ENCODE measurements at places on chromosomes 7 and 10.

DNA sequence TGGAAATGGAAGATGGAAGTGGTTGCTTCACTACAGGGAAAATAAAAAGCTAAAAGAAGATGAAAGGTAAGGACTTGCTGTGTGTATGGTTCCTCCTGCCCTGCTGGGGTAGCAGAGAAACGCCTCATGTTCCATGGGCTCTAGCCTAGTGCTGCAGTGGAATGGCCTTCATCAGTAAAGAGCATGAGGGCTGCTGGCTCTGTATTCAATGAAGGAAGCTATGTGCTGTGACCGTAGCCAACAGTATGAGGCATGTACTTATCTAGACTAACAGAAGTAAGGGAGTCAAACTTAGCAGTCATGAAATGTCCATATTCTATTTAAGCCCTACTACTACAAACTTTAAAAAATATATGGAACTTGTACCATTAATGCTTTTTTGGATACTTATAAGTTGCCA is 54.3 kb downstream of the GDI2 start:
- no peak for DNase-seq

DNA sequence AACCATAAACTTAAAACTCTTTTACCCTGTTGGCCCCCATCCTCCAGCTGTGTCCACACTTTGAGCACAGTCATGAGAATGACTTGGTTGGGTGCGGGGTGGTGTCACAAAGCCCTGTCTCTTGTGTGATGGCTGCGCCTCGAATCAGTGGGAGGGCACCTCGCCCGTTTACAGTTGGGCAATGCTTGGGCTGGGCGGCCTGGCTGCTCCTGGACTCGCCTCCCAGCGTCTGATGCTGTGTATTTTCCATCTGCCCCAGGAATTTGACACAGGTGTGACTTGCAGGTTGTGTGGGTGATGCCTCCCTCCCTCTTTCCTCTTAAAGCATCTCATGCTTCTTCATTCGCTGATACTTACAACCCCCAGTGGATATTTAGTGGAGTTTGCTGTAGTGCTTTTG is 33.7 kb downstream of the CHST12 start:
- no peak for DNase-seq

DNA sequence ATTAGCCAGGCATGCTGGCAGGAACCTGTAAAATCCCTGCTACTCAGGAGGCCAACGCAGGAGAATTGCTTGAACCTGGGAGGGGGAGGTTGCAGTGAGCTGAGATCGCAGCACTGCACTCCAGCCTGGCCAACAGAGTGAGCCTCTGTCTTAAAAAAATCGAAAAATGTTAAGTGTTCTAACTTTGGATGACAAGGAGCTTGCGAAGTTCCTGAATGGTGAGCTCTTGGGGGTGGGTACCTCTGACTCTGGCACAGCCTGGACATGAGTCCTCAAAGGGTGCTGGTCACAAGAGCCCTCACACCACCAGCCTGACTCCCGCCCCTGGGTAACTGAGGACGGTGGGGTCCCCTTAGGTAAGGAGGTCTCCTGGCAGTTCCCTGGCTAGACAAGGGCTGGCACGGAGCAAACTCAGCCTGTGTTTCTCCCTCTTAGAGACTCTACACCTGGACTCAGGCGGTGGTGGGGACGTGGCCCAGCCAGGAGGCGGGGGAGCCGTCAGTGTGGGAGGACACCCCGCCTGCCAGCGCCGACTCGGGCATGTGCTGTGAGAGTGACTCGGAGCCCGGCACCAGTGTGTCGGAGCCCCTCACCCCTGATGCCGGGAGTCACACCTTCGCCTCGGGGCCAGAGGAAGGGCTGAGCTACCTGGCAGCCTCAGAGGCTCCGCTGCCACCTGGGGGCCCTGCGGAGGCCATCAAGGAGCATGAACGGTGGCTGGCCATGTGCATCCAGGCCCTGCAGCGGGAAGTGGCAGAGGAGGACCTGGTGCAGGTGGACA is 24.1 kb downstream of the AMZ1 start:
- DNase-seq, result no peak

DNA sequence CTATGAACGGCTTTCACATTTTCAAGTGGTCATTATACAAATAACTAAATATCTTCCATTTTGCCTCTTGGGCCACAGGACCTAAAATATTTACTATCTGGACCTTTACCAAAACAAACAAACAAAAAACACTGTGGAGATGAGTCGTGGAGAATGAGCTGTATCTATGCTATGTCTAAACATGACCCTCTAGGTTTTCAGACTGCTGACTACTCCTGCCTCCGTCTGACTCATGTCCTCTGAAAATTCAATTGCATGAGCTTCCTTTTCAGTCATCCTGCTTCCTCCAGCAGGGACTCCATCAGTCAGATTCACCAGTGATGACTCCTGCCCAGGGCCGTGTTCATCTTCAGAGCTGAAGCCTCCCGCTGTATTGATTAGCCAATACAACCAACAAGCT is 96.8 kb downstream of the COL28A1 start:
- DNase-seq, result peak; percentile 99

- peak; percentile 40 for DNase-seq
These were observed 19.6 kb upstream of the AMZ1 start for GRCh38 chr7:2668401-2668800.

- no peak for DNase-seq
These were observed 5.9 kb upstream of the ANKRD7 start for GRCh38 chr7:118218413-118219156.

- peak; percentile 57 for DNase-seq
These were observed at the start of gene LRRN3 for GRCh38 chr7:111090846-111091245. Gene LRRN3 (plus strand): TSS chr7:111091127. CDS start chr7:111122773, 31,646 bp downstream.

DNA sequence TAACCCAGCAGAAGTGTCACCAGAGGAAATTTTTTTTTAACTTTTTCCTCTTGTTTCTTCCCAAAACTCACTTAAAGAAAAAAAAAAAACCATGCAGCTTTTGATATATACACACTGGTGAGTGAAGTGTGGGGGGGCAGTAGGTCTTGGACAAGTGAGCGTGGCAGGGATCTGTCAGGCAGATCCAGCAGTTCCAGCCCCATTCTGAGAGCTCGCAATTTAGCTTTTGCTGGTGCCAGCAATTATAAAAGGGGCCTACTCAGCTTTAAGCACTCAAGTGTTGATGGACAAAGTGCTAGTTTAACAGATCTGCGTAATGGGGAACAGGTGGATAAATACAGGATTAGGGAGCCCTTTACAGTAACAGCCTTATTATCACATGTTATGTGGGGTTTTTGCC is 619.2 kb upstream of the GALNT17 start:
- no peak for DNase-seq

DNA sequence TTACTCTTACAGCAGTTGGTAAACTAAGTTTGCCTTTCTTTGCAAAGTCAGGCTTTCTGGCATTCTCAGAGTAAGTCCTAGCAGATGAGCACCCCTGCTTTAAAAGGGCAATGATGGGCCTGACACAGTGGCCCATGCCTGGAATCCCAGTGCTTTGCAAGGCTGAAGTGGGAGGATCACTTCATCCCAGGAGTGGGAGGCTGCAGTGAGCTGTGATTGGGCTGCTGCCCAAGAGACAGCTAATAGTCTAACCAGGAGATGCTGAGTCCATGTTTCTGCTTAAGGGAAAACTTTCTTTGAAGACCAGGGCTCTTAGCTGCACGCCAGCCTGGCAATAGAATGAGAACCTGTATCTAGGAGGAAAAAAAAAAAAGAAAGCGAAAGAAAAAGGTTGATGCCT is 100.2 kb upstream of the MPP7 start:
- DNase-seq, result no peak

DNA sequence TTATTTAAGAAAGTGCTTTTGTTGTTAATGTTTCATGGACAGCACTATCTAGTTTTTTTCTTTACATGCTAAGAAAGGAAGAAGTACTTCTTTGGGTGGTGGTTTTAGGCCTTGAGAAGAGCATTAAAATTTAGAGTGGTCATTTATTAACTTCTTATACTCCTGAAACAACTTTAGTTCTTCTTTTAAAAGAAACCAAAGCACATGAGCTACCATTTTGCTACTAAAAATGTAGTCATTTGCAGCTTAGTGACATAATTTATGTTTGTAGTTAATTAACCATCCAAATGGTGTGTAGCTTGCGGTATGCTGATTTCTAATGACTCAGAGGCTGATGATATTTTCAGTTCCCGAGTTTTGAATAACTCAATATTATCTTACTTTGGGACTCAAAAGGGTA is 207.5 kb downstream of the BBS9 start:
- DNase-seq, result no peak

DNA sequence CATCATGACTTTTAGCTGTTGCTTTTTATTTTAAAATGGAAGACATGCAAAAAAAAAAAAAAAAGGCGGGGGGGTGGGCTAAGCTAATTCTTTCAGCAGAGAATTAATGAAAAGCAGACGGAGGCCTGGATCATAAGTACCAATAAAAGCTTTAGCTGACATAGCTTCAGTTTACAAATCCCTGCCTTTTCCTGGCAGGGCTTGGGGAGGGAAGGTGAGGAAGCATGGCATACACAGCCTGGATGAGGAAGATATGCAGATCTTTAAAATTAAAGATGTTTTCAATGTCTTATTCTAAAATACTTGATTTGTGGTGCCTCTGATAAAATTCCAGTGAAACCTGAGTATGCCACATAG is 57.0 kb downstream of the ICA1 start:
- DNase-seq, result no peak

All from HFFc6 (cell line).